ENCODE measurements at places on chromosomes 13 and 19.
A peak's percentile ranks its signal among the peaks of the same experiment; 100 is the strongest.

DNA sequence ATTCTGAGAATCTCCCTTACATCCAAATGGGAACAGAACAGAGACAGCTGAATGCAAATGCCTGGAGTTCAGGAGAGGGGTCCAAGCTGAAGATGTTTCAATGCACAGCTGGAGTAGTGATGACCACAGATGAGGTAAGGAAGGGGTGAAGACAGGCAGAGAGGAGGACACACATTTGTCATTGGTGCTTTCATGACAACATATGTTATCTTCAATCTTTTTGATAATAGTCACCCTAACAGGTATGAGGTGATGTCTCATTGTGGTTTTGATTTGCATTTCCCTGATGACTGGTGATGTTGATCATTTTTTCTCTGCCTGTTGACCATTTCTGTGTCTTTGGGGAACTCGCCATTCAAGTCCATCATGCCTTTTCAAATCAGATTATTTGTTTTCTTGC lies 19.2 kb downstream of the SIGLEC7 start:
- peak; percentile 18 for DNase-seq

DNA sequence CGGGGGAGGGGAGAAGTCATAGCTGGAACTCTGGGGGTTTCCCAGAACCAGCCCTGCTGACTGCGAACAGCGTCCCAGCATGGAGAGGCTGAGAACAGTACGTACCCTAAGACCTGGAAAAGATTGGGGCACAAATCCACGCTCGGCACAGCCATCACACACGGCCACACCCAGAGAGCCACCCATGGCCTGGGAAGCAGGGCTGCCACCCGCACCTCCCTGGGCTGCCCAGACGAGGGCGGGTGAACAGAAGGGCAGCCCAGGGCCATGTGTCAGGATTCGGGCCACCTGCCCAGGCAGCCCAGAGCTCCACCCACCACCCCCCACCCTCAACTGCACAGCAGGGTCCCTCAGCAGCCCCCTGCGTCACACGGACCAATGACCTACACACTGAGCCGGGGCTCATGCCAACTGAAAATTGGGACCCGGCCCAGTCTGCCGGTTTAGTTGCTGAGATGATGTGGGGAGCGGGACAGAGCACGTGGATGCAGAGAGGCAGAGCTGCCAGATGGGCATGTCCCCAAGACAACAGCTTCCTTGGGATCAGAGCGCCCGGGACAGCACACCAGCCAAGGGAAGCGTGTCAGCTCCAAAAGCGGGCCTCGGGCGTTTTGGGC lies 8.5 kb downstream of the UBXN6 start:
- DNase-seq, result no peak

DNA sequence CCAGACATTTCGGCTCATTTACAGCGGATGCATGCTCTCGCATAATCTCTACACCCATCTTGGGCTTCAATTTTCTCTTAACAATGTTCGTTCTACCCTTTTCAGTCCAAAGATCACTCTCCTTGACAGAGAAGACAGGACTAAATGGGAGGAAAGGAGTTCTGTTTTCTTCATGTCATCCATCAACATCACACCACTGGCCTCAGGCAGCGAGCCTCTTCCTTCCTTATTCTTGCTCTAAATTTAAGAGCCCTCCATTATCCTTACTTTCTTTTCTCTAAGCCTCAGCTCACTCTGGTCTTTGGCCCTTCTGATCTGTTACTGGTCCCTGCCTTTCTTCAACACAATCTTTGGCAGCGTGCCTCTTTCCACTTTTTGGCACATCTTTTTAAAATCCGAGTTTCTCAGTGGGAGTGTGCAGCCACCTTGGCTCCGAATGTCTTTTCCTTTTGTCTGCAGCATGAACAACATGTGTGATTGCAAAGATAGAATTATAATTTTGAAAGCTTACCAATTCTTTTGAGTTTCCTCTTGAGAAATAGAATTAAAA lies 98.7 kb downstream of the FAM216B start:
- DNase-seq, result no peak

- no peak for DNase-seq
Observed at GRCh38 chr19:49712397-49712859, 21.5 kb downstream of the CPT1C start.

GRCh38 chr13:34545461-34545860 lies 396.6 kb upstream of the NBEA start:
- DNase-seq, result no peak

GRCh38 chr13:73111331-73111730 lies 52.5 kb downstream of the KLF5 start:
- DNase-seq, result no peak

DNA sequence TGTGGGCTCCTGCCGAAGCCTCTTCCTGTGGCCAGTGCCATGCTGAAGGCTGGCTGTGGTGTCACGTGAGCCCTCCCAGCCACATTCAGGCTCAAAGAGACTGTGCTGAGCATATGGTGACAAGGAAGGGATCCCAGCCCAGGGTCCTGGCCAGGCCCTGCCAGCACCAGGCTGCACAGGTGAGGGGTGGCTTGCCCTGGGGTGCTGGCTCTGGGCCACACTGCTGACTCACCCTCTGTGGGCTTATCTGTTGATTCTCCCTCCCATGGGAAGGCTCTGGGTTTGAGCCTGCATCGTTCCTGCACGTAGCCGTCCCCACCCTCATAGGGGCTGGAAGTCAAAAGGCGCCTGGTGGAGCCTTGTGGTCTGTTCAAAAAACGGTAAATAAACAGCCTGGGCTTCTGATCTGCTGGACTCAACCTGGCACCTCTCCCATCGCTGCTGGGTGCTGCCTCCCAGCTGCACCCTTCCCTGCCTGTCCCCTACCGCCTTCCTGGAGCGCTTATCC lies 31.1 kb downstream of the DNM2 start:
- DNase-seq, result no peak

GRCh38 chr19:15562145-15562544 lies 52.9 kb upstream of the CYP4F8 start:
- no peak for DNase-seq

DNA sequence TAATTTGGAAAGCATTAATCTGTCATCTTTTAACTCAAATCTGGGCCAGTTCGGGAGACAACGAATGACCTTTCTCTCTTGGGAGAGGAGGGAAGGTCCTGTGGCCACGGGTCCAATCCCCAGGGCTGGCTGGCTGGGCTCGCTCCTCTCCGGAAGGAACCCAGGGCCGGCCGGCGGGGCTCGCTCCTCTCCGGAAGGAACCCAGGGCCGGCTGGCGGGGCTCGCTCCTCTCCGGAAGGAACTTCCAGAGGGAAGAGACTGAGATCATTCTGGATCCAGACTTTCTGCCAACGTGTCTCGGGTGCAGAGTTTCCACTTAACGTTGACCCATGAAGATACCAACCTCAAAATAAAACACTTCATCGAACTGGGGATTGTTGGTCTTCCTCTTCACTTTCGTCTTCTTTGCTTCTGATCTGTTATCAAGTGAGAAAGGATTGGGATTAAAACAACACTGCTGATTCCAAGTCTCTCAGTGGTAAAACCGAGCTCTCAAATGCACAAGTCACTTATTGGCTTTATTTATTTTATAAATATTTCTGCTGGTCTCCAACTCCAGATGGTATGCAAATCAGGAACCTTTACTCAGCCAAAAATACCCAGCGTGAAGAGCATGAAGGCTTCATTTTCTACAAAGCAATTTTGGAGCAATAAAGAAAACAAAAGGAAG lies 53.3 kb upstream of the C13orf46 start:
- DNase-seq, result no peak

- DNase-seq, result no peak
Observed at GRCh38 chr19:13781547-13781946, 7.3 kb downstream of the C19orf53 start.

DNA sequence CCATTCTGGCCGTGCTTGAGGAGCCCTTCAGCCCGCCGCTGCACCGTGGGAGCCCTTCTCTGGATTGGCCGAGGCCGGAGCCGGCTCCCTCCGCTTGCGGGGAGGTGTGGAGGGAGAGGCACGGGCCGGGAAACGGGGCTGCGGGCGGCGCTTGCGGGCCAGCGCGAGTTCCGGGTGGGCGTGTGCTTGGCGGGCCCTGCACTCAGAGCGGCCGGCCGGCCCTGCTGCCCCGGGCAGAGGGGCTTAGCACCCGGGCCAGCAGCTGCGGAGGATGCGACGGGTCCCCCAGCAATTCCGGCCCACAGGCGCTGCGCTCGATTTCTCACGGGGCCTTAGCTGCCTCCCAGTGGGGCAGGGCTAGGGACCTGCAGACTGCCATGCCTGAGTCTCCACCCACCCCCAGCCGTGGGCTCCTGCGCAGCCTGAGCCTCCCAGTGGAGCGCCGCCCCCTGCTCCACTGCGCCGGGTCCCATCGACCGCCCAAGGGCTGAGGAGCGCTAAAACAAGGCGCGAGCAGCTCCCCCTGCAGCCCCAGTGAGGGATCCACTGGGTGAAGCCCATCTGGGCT lies 76.5 kb downstream of the PCDH20 start:
- DNase-seq, result no peak

- DNase-seq, result peak; percentile 28
Observed at GRCh38 chr13:111474136-111475002, 153.9 kb downstream of the TEX29 start.

DNA sequence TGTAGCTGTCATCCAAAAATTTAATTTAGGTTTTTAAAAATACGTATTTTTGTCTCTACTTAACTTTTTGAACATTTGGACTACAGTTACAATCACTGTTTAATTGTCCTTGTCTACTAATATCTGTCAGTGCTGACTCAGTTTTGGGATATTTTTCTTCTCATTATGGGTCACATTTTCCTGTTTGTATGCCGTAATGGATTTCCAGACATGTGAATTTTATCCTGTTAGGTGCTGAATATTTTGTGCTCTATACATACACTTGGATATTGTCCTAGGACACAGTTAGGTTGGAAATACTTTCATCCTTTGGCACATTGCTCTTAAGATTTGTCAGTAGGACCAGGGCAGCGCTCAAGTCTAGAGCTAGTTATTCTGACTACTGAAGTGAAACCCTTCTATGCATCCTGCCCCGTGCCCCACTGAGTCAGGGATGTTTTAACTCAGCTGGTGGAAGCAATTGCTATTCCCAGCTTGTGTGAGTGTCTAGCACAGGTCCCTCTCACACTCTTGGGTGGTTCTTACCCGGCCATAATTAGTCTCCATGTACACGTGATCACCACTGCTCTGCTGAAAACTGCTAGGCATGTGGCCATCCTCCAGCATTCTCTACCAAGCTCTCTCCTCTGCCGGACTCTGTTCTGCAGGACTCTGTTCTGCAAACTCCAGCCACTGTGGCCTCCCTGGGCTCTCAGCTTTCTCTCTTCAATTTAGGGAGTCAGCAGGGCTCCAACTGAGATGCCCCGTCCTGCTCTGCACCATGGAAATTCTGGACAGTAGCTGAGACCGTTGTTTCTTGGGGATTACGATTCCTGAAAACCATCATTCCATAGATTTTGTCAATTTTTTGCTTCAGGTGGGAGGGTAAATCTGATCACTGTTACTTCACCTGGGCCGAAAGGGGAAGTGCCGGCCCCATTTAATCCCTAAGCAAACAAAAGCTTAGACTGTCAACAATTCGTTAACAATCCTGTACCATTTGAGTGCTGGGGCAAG lies 11.1 kb downstream of the PROZ start:
- DNase-seq, result no peak

- no peak for DNase-seq
Observed at GRCh38 chr13:36872621-36873020, 47.4 kb downstream of the SMAD9 start.

- DNase-seq, result no peak
Observed at GRCh38 chr19:30229525-30230174, 142.5 kb upstream of the ZNF536 start.

DNA sequence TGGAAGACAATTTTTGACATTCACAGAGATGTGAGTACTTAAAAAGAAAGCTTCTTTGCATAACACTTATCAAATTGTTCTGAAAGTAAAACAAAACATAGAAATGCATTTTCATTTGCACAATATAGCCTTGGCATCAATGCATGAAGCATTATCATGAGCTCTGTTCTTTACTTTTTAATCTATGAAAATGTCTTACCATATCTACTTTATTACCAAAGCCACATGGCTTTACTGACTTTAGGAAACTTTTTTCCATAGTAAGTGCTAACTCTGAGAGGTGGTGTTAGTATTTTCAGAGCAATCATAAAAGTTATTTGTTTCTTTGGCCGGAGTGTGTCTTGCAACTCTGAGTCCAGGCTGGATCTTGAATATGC lies 10.5 kb downstream of the TNFRSF19 start:
- DNase-seq, result no peak

DNA sequence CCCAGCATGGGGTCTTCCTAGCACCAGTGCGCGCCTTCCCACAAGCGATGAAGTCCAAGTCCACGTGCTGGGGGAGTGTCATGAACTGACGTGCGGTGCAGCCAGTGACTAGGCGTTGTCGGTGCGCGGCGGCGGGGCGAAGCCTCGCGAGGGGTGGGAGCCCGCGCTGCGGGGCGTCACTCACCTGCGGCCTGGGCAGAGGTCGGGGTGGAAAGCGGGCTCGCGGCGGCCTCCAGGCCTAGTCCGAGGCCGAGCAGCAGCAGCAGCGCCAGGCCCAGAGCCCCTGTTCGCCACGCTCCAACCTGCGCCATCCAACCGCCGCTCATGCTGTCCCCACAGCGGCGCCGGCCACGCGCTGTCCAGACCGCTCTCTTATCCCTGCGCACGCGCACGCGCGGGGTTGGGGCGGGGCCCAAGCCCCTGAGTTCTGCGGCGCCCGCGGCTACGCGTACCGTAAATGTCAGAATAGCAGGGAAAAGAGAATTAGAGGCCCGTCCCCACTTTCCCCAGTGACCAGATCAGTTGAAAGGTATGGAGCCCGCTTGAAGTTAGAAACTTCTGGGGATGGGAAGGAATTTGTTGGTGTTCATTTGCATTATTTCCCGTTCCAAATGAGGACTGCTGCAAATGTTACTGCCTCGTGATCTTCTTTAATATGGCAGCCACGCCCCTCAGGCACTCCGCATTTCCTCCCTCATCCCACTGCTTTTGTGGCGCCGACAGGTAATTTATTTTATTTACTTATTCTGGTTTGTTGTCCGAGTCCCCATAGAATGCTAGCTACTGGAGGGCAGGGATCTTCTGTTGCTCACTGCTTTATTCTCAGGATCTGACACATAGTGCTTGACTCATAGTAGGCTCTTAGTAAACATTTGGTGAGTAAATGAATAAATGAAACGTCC lies at the start of gene CD320:
CD320 (minus strand) TSS at position 394 of the 902 bp plus-strand sequence; CDS start at position 326, 68 bp downstream.
- DNase-seq, result peak; percentile 92

- DNase-seq, result no peak
Observed at GRCh38 chr13:43782686-43783085, 4.1 kb downstream of the ENOX1 start.

DNA sequence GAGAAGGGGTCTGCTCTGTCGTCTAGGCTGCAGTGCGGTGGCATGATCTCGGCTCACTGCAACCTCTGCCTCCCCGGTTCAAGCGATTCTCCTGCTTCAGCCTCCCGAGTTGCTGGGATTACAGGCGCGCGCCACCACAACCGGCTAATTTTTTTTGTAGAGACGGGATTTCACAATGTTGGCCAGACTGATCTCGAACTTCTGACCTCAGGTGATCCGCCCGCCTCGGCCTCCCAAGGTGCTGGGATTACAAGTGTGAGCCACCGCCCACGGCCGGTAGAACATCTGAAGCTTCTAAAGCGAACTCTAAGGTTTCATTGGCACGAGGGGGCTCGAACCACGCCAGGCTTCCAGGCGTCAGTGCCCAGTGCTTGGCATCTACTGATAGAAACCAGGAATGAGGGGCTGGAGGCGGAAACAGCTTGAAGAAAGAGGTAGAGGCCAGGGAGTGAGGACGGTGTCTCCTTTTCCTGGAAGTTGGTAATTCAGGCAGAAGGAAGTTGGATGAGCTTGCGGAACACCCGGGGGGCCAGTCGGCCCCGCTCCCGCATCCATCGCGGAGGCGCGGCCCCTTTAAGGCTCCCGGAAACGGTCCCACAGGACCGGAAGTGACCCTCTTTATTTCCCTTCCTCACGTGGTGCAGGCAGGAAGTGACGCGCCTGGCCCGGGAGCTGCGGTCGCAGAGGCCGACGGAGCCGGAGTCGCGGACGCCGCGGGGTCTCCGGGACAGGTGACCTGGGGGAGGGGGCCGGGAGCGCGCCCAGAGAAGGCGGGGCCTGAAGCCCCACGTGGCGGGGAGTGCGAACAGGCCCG lies at the start of gene CCDC9:
CCDC9 (plus strand) TSS at position 647 of the 814 bp plus-strand sequence. CDS start 1,876 bp downstream, outside the sequence.
- peak; percentile 97 for DNase-seq

All from activated CD4-positive, alpha-beta T cell treated with anti-CD3 and anti-CD28 coated beads, Interleukin-10, Interleukin-2, amounts not matched to agents 100 ng/mL and 50 ng/mL, durations not matched to agents 16 hours and 8 hours (primary cell).